ENCODE measurements at places on chromosomes 6 and 20.

- H3K27ac ChIP-seq = no peak overlapping the region
- DNase-seq = no peak
- H3K27me3 ChIP-seq = peaks cover 41% of the 10 kb centered on the region
- H3K4me1 ChIP-seq = no peaks in the 10 kb centered on the region
- H3K4me3 ChIP-seq = no peak overlapping the region
These were observed 5.9 kb downstream of the CST1 start for GRCh38 chr20:23744817-23745216.

GRCh38 chr20:47708140-47708807 is 77.0 kb downstream of the SULF2 start:
- DNase-seq = no peak
- no peaks in the 10 kb centered on the region for H3K4me1 ChIP-seq
- H3K27ac ChIP-seq = no peak overlapping the region
- H3K4me3 ChIP-seq = no peak overlapping the region
- peaks cover 48% of the 10 kb centered on the region for H3K27me3 ChIP-seq
- H3K36me3 ChIP-seq = peaks cover 2% of the 10 kb centered on the region

DNA sequence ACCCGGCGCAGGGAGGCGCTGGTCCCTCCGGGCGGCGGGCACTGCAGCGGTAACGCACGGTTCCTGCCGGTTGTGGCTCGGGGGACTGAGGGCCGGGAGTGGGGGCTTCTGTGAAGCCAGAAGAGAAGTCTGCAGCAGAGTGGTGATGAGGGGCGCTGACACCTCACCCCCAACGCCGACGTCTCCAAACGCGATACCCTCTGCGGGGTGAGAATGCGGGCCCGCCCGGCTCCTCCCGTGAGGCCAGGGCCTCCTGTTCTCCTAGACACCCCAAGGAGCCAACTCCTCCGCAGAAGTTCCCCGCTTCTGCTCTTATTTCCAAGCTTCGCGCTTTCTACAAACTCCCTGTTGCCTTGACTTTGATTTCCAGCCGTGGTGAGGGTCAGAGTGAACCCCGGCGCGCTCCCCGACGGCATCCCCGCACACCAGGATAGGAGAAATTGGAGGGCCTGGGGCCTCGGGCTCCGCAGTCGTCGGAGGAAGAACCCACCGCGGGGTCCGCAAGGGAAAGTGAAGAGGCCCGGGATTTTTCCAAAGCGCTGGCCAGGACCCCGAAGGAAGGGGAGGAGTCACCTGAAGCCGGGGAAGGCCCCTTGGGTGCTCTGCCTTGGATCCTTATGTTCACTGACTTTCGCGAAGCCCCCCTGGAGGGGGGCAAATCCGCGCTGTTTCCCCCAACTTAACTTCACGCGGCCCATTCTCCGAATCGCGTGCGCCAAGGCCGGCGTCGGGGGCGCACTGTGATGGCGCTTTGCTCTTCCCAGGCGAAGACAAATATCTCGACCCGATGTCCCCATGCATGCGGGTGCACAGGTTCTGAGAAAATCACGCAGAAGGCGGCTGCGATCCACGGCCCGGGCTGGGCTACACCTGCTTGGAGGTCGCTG is 3.1 kb upstream of the INSM1 start:
- peaks cover 13% of the 10 kb centered on the region for H3K4me1 ChIP-seq
- peak overlapping the region; percentile 59 for H3K27ac ChIP-seq
- H3K36me3 ChIP-seq = peaks cover 1% of the 10 kb centered on the region

DNA sequence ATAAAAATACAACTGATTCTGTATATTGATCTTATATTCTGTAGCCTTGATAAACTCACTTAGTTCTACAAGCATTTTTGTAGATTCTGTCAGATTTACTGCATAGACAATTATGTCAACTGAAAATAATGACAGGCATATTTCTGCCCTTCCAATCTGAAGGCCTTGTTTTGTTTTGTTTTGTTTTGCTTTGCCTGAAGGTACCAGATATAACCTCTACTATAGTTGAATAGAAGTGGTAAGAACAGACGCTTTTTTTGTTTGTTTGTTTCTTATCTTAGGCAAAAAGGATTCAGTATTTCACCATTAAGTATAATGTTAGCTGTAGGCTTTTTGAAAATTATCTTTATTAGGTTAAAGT is 64.6 kb upstream of the RSPO3 start:
- H3K4me3 ChIP-seq = no peak overlapping the region
- no peaks in the 10 kb centered on the region for H3K36me3 ChIP-seq
- no peak overlapping the region for H3K27ac ChIP-seq
- H3K4me1 ChIP-seq = no peaks in the 10 kb centered on the region

DNA sequence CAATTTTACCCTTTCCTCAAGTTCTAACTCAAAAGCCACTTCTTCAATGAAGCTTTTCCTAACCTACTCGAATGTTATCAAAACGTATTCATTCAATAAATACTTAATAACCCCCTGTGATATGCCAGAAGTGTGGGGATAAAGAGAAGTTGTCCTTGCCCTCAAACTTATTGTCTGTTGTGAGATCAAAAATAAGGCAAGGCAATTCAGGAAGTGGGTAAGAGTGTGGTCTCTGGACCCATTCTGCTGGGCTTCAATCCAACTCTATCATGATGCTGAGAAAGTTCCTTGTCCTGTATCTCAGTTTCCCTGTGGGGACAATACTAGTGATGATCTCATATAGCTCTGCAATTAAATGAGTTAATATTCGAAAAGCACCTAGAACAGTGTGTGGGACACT is 92.8 kb downstream of the PRDM1 start:
- H3K27ac ChIP-seq = no peak overlapping the region
- H3K36me3 ChIP-seq = no peaks in the 10 kb centered on the region
- DNase-seq = no peak
- no peaks in the 10 kb centered on the region for H3K27me3 ChIP-seq
- peaks cover 17% of the 10 kb centered on the region for H3K4me1 ChIP-seq
- no peak overlapping the region for H3K4me3 ChIP-seq

DNA sequence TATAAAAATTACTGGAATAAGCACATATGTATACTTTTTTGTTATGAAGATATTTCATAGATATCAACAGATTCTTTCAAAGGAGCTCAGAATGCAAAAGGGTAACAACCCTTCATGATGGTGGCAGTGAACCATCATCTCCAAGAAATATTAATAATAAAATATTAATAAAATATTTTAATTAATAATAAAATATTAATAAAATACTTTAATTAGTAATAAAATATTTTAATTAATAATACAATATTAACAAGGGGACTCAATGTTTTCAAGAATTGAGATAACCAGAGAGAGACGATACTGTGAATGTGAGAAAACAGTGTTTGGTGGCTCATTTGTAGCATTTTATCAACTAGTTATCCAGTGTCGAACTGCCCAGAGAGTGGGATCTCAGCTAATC is 86.0 kb upstream of the NT5E start:
- H3K36me3 ChIP-seq = peaks cover 2% of the 10 kb centered on the region
- DNase-seq = no peak
- H3K4me1 ChIP-seq = no peaks in the 10 kb centered on the region
- H3K4me3 ChIP-seq = no peak overlapping the region
- peaks cover 18% of the 10 kb centered on the region for H3K27me3 ChIP-seq

DNA sequence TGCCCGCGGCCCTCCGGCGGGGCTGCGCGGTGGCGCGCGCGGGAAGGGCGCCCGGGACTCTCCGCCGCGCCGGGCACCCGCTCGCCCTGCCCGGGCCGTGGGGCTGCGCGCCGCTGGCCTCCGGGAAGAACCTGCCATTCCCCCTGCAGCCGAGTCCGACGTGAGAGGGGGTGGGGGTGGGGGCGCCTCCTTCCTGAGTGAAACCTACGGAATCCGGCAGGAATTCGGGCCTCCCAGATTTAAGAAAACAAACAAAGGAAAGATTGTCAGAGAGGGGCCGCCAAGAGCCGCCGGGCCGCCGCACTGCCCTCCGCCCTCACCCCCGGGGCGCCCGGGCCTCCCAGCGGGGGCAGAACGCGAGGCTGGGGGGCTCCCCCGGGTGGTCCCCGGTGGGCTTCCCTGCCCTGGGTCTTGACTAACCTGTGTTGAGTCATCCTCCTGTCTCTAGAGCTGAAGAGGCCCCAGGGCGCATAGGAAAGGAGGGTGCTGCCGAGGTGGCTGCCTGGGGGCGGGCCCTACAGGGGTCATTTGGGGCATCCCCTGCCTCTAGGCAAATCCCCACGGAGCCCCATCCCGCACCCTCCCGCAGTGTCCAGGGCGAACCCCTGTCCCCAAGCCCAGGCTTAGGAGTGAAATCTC is 42.2 kb upstream of the FOXP4 start:
- H3K36me3 ChIP-seq = peaks cover 2% of the 10 kb centered on the region
- no peak overlapping the region for H3K27ac ChIP-seq
- H3K27me3 ChIP-seq = peaks cover 68% of the 10 kb centered on the region
- peak overlapping the region; percentile 64 for H3K4me3 ChIP-seq
- H3K4me1 ChIP-seq = peaks cover 14% of the 10 kb centered on the region

GRCh38 chr6:1679688-1680068 is 70.0 kb downstream of the FOXC1 start:
- DNase-seq = no peak
- no peaks in the 10 kb centered on the region for H3K27me3 ChIP-seq
- H3K4me3 ChIP-seq = no peak overlapping the region
- H3K27ac ChIP-seq = no peak overlapping the region
- H3K36me3 ChIP-seq = peaks cover 2% of the 10 kb centered on the region
- H3K4me1 ChIP-seq = no peaks in the 10 kb centered on the region

- H3K4me3 ChIP-seq = no peak overlapping the region
- no peaks in the 10 kb centered on the region for H3K4me1 ChIP-seq
- no peak for DNase-seq
These were observed 66.8 kb upstream of the STX16 start for GRCh38 chr20:58584051-58584824.

GRCh38 chr20:40251284-40251932 is 437.6 kb downstream of the MAFB start:
- H3K4me3 ChIP-seq = no peak overlapping the region
- H3K4me1 ChIP-seq = no peaks in the 10 kb centered on the region
- H3K36me3 ChIP-seq = no peaks in the 10 kb centered on the region
- peaks cover 10% of the 10 kb centered on the region for H3K27me3 ChIP-seq
- DNase-seq = no peak

DNA sequence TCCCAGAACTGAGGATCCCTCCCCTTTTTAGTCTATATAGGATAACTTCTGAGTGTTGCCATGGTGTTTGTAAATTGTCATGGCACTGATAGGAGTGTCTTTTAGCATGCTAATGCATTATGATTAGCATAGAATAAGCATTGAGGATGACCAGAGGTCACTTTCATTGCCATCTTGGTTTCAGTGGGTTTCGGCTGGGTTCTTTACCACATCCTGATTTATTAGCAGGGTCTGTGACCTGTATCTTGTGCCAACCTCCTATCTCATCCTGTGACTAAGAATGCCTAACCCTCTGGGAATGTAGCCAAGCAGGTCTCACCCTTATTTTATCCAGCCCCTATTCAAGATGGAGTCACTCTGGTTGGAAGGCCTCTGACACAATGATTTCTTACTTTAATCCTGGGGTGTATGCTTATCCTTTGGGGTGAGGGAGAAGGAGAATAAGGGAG is 19.6 kb downstream of the WFDC2 start:
- no peak overlapping the region for H3K4me3 ChIP-seq
- no peaks in the 10 kb centered on the region for H3K4me1 ChIP-seq
- H3K27ac ChIP-seq = no peak overlapping the region
- no peak for DNase-seq
- H3K27me3 ChIP-seq = peaks cover 76% of the 10 kb centered on the region
- no peaks in the 10 kb centered on the region for H3K36me3 ChIP-seq

DNA sequence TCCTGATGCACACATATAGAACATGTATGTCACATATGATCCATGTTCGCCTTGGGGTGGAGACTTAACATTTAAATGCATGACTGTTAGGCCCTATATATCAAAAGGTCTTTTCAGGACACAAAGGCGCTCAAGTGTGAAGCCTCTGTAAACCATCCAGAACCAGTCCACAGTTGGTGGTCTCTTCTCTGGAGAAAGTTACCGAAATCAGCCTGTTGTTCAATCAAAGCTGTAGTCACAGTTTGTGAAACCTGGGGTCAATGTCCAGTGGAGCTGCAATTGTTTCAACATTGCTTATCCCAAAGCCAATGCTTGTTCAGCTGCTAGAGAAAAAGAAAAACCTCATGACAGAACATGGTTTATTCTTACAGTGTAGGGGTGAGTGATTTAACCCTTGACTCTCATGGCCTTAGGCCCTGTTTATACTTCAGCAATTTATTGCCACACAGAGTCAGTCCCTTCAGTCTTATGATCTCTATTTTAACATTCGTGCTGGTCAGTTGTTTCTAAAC is 193.6 kb upstream of the CST7 start:
- peaks cover 50% of the 10 kb centered on the region for H3K27me3 ChIP-seq
- H3K4me3 ChIP-seq = no peak overlapping the region
- no peak overlapping the region for H3K27ac ChIP-seq
- H3K36me3 ChIP-seq = no peaks in the 10 kb centered on the region

DNA sequence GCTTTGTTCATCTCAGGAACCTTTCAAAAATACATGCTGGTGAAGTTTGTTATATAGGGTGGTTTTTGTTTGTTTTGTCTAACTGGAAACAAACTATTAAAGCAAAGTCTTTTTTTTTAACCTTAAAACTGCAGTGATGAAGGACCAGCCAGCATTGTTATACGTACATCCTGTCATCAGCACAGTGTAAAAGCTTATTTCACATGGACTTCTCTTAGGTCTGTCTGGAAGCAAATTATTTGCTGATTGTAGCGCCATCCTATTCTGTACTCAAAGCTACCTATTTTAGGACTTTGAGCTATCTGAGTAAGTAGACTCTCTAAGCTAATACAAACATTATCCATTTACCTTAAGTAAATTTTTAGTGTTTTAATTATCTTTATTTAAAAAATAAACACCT is 61.7 kb downstream of the SNX9 start:
- no peaks in the 10 kb centered on the region for H3K27me3 ChIP-seq
- no peak for DNase-seq
- no peaks in the 10 kb centered on the region for H3K4me1 ChIP-seq
- H3K36me3 ChIP-seq = peaks cover 11% of the 10 kb centered on the region
- no peak overlapping the region for H3K4me3 ChIP-seq

- H3K36me3 ChIP-seq = peaks cover 73% of the 10 kb centered on the region
- no peak overlapping the region for H3K4me3 ChIP-seq
- peak overlapping the region; percentile 75 for H3K27ac ChIP-seq
- no peaks in the 10 kb centered on the region for H3K27me3 ChIP-seq
These were observed 54.9 kb downstream of the EZR start for GRCh38 chr6:158764183-158764849.

DNA sequence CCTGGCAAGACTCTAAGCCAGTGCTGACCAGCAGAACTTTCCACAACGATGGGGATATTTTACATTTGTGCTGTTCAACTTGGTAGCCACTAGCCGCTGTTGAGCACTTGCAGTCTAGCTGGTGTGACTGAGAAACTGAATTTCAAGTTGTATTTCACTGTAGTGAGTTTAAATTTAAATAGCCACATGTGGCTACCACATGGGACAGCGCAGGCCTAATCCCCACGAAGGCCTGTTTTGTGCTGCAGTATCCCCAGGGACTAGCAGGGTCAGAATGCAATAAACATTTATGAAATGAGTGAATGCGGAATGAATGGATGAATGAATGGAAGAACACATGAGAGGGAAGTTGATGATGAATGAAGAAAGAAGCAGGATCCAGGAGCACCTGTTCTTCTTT is 115.8 kb downstream of the TRERF1 start:
- H3K4me1 ChIP-seq = peaks cover 74% of the 10 kb centered on the region
- DNase-seq = no peak
- peaks cover 2% of the 10 kb centered on the region for H3K36me3 ChIP-seq
- H3K27ac ChIP-seq = peak overlapping the region; percentile 56

GRCh38 chr6:45653117-45653883 is 275.6 kb upstream of the SUPT3H start:
- H3K27ac ChIP-seq = no peak overlapping the region
- no peak overlapping the region for H3K4me3 ChIP-seq
- H3K27me3 ChIP-seq = no peaks in the 10 kb centered on the region
